ENCODE measurements at places on chromosomes 3 and 15.

DNA sequence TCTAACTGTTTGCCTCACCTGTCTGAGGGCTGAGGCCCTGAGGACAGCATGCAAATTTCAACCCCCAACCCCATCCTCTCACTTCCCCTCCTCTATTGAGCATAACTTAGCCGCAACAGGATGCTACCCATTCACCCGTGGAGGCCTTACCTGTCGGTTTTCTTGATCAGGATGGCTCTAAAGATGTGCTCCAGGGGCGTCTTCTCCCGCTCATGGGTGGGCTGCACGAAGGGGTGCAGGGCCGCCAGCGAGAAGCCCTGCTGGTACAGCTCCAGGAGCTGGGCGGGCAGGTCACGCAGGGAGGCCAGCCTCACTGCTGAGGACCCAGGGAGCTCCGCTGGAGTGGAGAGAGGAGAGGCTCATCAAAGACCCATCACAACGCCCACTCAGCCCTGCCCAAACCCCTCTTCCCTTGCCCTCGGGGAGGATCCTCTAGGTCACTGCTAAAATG is 79.8 kb downstream of the RFTN1 start:
- no peak for DNase-seq

DNA sequence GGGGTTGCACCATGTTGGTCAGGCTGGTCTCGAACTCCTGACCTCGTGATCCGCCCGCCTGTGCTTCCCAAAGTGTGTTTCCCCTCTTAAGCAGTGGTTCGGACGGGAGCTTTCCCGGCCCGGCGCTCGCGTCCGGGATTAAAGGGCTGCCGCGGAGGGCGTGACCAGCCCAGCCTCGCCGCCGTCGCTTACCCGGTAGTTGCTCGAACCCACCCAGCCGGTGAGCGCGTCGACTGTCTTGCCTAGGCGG is 513 bp downstream of the CLASP2 start:
- DNase-seq = peak; percentile 59

- DNase-seq = peak; percentile 16
These were observed 69.2 kb downstream of the RASA2 start for GRCh38 chr3:141556034-141556433.

GRCh38 chr15:100879061-100879463 is 569 bp upstream of the ALDH1A3 start:
- DNase-seq = no peak

DNA sequence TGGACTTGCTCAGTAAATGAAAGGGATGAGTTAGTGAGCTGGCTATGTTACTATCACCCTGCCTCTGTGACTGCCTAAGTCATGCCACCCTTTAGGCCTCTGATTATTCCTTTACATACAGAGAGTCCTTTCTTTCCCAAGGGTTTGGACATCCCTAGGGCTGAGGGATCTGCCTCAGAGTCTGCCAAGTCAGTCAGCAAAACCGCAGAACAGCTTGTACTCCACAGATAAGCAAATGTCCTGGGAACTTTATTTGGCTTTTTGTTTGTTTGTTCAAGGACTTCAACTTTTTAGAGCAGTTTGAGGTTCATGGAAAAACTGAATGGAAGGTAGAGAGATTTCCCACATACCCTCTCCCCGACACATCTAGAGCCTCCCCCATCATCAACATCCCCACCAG is 82.6 kb upstream of the TRIM42 start:
- DNase-seq = no peak

Data from activated naive CD4-positive, alpha-beta T cell treated with Interleukin-2 at 50 U/mL for 16 hours (primary cell).